ENCODE measurements at places on chromosomes 1 and 21.

GRCh38 chr1:26046246-26047095 lies 553 bp upstream of the SLC30A2 start:
- no peak for DNase-seq
- no peaks in the 10 kb centered on the region for H3K36me3 ChIP-seq
- H3K4me1 ChIP-seq, result peaks cover 20% of the 10 kb centered on the region
- no peak overlapping the region for H3K27ac ChIP-seq
- peak overlapping the region; percentile 45 for H3K4me3 ChIP-seq

GRCh38 chr1:178607718-178608408 lies 95.0 kb downstream of the TEX35 start:
- no peaks in the 10 kb centered on the region for H3K36me3 ChIP-seq
- H3K4me3 ChIP-seq, result no peak overlapping the region
- no peak for DNase-seq
- H3K27me3 ChIP-seq, result no peaks in the 10 kb centered on the region

DNA sequence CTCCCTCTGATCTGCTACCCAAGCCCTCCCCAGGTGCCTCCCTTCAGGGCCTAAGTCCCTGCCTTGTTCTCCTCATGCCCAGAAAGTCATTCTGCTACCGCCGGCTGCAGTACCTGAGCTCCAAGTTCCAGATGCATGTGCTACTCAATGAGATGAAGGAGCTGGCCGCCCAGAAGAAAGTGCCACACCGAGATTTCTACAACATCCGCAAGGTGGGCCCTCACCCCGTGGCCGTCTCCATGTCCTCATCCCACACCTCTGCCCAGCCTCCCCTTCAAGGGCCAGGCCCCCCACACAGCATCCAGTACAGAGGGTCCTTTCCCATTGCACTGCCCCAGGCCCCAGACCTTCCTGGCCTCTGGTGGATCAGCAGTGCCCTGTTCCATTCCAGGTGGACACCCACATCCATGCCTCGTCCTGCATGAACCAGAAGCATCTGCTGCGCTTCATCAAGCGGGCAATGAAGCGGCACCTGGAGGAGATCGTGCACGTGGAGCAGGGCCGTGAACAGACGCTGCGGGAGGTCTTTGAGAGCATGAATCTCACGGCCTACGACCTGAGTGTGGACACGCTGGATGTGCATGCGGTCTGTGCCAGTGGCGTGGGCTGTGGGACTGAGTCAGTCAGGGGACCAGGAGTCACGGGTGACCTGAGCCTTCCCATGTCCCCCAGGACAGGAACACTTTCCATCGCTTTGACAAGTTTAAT lies 8.2 kb downstream of the AMPD2 start:
- no peaks in the 10 kb centered on the region for H3K27me3 ChIP-seq
- DNase-seq, result no peak
- H3K36me3 ChIP-seq, result peaks cover 56% of the 10 kb centered on the region
- H3K27ac ChIP-seq, result no peak overlapping the region
- peaks cover 32% of the 10 kb centered on the region for H3K4me1 ChIP-seq

- H3K4me3 ChIP-seq, result no peak overlapping the region
- H3K27me3 ChIP-seq, result no peaks in the 10 kb centered on the region
- DNase-seq, result no peak
- H3K27ac ChIP-seq, result no peak overlapping the region
- H3K4me1 ChIP-seq, result no peaks in the 10 kb centered on the region
These were observed 11.2 kb upstream of the FCRL3 start for GRCh38 chr1:157711802-157712201.

DNA sequence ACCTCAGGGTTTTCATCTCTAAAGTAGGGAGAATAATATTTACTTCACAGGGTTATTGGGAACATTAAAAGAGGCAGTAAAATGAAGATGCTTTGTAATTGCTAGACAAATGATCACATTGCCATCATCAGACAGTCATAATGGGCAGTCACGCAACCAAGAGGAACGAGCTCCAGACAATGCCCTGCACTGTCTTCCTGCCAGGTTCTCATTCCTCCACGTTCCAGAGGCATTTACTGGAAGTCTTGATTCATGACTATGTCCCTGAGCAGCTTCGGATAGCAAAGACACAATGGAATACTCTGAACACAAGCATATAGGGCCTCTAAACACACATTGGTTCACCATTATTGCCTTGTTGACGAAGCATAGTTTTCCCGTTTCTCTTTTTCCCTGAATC lies 389.7 kb downstream of the NTNG1 start:
- peaks cover 39% of the 10 kb centered on the region for H3K4me1 ChIP-seq
- peak overlapping the region; percentile 75 for H3K27ac ChIP-seq
- no peak overlapping the region for H3K4me3 ChIP-seq
- no peak for DNase-seq

DNA sequence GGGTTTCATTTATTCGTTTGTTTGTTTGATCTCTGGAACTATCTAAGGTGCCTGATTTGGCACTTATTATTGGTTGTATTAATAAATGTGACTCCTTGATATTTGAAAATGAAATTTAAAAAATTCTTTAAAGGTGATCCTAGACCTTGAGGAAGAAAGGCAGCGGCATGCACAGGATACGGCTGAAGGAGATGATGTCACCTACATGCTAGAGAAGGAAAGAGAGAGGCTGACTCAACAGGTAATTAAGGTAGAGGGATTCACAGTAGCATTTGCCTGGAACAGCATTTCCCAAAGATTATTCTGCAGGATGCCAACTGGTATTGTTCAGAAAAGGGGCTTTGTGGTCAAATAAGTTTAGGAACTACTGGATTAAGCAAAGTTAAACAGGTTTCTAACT lies 54.4 kb upstream of the WNT2B start:
- no peak for DNase-seq
- peaks cover 50% of the 10 kb centered on the region for H3K36me3 ChIP-seq
- no peak overlapping the region for H3K27ac ChIP-seq
- H3K27me3 ChIP-seq, result no peaks in the 10 kb centered on the region
- no peaks in the 10 kb centered on the region for H3K4me1 ChIP-seq
- H3K4me3 ChIP-seq, result no peak overlapping the region

DNA sequence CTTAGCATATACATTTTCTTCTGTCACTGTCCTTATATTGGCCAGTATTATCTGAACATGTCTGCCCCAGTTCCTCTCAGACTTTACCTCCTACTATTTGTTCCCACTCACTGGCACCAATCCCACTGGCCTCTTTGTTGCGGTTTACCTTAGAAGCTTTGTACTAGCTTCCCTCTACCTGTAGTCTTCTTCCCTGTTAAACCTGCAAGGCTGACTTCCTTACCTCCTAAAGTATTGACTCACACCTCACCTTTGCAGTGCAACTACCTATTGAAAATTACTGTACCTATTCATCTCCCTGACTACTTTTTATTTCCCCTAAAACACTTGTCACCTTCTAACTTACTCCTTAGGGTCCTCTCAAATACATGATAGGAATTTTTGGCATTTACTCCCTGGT lies 111.1 kb downstream of the CLEC20A start:
- H3K4me3 ChIP-seq, result no peak overlapping the region
- no peaks in the 10 kb centered on the region for H3K36me3 ChIP-seq
- no peaks in the 10 kb centered on the region for H3K27me3 ChIP-seq
- H3K4me1 ChIP-seq, result peaks cover 2% of the 10 kb centered on the region
- no peak for DNase-seq

GRCh38 chr1:119953266-119953998 lies 57.1 kb upstream of the ADAM30 start:
- no peak for DNase-seq
- no peak overlapping the region for H3K27ac ChIP-seq
- H3K4me3 ChIP-seq, result no peak overlapping the region
- H3K36me3 ChIP-seq, result peaks cover 82% of the 10 kb centered on the region
- H3K27me3 ChIP-seq, result no peaks in the 10 kb centered on the region
- no peaks in the 10 kb centered on the region for H3K4me1 ChIP-seq

DNA sequence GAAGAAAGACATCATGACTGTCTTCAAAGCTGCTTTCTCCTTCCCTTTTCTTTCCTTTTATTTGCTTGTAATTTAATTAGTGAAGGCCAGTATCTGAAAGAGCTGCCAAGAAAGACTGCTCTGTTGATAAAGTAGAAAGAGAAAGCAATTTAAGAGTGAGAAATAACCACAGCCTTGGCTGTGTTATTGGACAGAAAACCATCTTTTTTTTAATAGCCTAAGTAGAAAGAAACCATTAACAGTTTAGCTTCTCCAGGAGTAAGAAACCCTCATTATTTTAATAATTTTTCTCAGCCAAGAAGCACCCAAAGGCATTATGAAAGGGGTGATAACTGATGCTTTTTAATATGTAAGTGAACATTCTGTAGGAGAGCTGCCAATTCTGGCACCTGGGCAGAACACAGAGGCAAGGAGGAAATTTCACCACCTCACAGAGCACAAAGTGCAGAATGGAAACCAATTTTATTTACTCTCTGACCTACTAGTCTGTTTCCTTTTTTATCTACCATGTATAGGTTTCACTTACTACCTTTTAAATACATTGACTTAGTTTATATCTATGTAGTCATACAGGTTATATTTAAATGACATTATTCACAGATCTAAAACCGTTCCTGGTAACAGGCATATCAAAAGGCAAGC lies 703.2 kb downstream of the MRPL39 start:
- DNase-seq, result no peak
- no peak overlapping the region for H3K27ac ChIP-seq
- H3K4me3 ChIP-seq, result no peak overlapping the region
- no peaks in the 10 kb centered on the region for H3K27me3 ChIP-seq

GRCh38 chr1:198543670-198544260 lies 3.3 kb upstream of the ATP6V1G3 start:
- no peaks in the 10 kb centered on the region for H3K27me3 ChIP-seq
- no peak for DNase-seq
- H3K4me1 ChIP-seq, result no peaks in the 10 kb centered on the region
- H3K27ac ChIP-seq, result no peak overlapping the region

DNA sequence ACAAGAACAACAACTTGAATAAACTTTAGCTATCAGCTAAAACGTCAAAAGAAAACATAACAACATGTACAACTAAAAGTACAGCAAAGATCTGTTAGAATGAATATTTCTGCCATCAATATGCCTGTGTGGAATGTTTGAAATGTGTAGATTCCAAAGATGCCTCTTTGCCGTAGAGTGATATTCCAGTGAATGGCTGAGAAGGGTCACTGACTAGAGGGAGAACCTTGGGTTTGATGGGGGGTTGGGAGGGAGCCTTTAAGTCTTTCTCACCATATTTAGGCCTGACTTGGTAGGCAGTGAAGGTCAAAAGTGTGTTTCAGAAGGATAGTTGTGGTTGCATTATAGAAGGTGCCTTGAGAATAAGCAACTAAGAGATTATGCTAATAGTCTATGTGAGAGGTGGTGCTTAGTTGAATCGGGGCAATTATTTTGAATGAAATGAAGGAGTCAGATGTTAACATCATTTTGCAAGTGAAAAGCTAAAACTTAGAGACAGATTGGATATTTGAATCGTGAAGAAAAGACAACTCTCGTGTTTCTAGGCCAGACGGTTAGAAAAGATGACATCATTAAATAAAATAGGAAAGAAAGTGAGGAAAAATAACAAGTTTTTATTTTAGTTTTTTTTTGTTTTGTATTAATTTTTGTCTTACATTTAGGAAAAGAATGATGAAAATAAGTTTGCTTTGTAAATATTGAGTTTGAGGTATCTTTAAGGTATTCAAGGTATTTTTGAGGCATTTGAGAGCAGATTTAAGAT lies 53.8 kb downstream of the PLA2G4A start:
- H3K4me3 ChIP-seq, result no peak overlapping the region
- H3K36me3 ChIP-seq, result no peaks in the 10 kb centered on the region
- no peaks in the 10 kb centered on the region for H3K4me1 ChIP-seq

DNA sequence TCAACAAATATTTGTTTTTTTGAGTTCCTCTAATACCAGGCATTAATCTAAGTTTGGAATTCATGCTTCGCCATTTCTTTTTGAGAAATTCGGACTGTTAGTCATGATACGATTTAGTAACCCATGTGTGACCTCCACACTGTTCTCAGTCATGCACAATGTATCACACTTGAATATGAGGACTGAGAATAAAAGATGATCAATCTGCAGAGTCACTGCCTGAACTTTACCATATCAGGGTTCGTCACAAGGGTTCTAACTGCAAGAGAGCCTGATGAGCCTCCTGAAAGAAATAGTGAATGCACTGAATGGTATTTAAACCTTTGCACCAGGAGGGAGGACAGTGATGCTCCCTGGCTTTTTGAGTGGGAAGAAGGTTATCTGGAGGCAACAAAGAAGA lies 10.9 kb upstream of the FASLG start:
- no peak for DNase-seq
- H3K36me3 ChIP-seq, result no peaks in the 10 kb centered on the region
- no peak overlapping the region for H3K4me3 ChIP-seq
- no peaks in the 10 kb centered on the region for H3K4me1 ChIP-seq

- H3K36me3 ChIP-seq, result no peaks in the 10 kb centered on the region
- peaks cover 25% of the 10 kb centered on the region for H3K4me1 ChIP-seq
- no peaks in the 10 kb centered on the region for H3K27me3 ChIP-seq
- no peak for DNase-seq
- no peak overlapping the region for H3K4me3 ChIP-seq
These were observed 25.0 kb upstream of the LAPTM5 start for GRCh38 chr1:30782361-30783255.

DNA sequence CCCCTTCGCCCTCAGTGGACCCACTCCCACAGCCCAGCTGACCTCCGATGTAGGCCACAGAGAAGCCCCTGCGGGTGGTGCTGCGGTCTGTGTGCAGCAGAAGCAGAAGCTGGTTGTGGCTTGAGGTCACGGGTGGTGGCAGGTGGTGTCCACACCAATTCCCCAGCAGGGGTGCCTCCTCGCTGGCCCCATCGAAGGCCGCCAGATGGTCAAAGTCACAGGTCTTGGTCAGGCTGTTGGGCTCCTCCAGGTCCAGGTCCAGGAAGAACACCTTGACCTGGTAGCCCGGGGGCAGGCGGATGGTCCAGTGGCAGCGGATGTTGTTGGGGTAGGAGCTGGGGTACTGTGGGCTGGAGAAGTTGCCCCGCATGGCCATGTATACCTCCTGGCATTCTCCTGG lies 13.1 kb downstream of the CDCP2 start:
- H3K4me1 ChIP-seq, result no peaks in the 10 kb centered on the region
- H3K36me3 ChIP-seq, result no peaks in the 10 kb centered on the region
- DNase-seq, result no peak

GRCh38 chr21:26572702-26573381 lies at the start of gene CYYR1:
CYYR1 (minus strand) TSS chr21:26573286; CDS start chr21:26572940, 346 bp downstream.
- no peak for DNase-seq
- H3K36me3 ChIP-seq, result no peaks in the 10 kb centered on the region
- H3K27ac ChIP-seq, result peak within 1 kb of the TSS; percentile 80

DNA sequence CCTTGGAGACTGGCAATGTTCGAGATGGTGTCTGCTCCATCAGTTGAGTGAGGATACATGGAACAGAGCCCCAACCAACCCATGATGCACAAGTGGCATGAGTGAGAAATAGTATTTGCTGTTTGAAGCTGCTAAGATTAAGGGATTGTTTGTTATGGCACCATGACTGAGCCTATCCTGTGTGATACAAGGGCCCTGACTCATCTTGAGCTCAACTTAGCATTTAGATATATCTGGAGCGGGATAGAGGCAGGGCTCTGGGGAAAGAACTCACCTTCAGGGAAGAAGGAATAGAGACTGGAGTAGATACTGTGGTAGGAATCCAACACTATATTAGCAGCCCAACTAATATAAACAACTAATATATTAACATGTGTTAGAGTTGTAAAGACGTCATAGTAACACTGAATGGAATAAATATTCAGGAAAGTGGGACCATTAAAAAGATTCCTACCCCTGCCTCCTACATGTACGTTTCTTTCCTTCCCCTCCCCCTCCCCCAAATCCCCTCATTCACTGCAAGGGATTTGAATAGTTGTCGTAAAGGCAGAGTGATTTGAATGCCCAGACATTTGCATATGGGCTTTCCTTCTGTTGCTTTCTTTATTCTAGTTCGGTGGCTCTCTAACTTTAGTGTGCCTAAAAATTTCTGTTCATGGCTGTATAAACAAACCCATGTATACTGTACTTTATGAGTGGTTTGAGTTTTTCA lies 106.6 kb upstream of the POU3F1 start:
- DNase-seq, result no peak
- no peaks in the 10 kb centered on the region for H3K36me3 ChIP-seq
- H3K27ac ChIP-seq, result no peak overlapping the region
- no peaks in the 10 kb centered on the region for H3K27me3 ChIP-seq
- no peak overlapping the region for H3K4me3 ChIP-seq

All from suprapubic skin (tissue), 4 donors.